ENCODE measurements at places on chromosomes 1 and 21.

GRCh38 chr21:34994766-34995631 lies 54.1 kb downstream of the RUNX1 start:
- H3K4me1 ChIP-seq, result peaks cover 6% of the 10 kb centered on the region
- DNase-seq, result no peak
- H3K27me3 ChIP-seq, result no peaks in the 10 kb centered on the region
- H3K27ac ChIP-seq, result no peak overlapping the region
- H3K4me3 ChIP-seq, result no peak overlapping the region

- H3K27me3 ChIP-seq, result no peaks in the 10 kb centered on the region
- H3K4me1 ChIP-seq, result peaks cover 7% of the 10 kb centered on the region
- no peak overlapping the region for H3K27ac ChIP-seq
- no peaks in the 10 kb centered on the region for H3K36me3 ChIP-seq
These were observed 111.6 kb upstream of the ZBTB40 start for GRCh38 chr1:22340066-22340465.

GRCh38 chr1:180141381-180141934 lies 13.2 kb upstream of the QSOX1 start:
- no peaks in the 10 kb centered on the region for H3K36me3 ChIP-seq
- H3K4me1 ChIP-seq, result peaks cover 2% of the 10 kb centered on the region
- no peak overlapping the region for H3K27ac ChIP-seq
- no peak overlapping the region for H3K4me3 ChIP-seq
- no peak for DNase-seq

GRCh38 chr1:234538062-234538731 lies 59.2 kb upstream of the TARBP1 start:
- no peak overlapping the region for H3K27ac ChIP-seq
- H3K27me3 ChIP-seq, result no peaks in the 10 kb centered on the region
- H3K4me1 ChIP-seq, result peaks cover 17% of the 10 kb centered on the region
- DNase-seq, result no peak
- no peak overlapping the region for H3K4me3 ChIP-seq
- no peaks in the 10 kb centered on the region for H3K36me3 ChIP-seq

- no peaks in the 10 kb centered on the region for H3K36me3 ChIP-seq
- no peak overlapping the region for H3K27ac ChIP-seq
- DNase-seq, result no peak
- H3K4me1 ChIP-seq, result no peaks in the 10 kb centered on the region
These were observed 20.7 kb upstream of the MFSD2A start for GRCh38 chr1:39933956-39934941.

- H3K36me3 ChIP-seq, result no peaks in the 10 kb centered on the region
- peaks cover 7% of the 10 kb centered on the region for H3K4me1 ChIP-seq
- DNase-seq, result no peak
- no peak overlapping the region for H3K27ac ChIP-seq
These were observed 14.6 kb downstream of the ADORA1 start for GRCh38 chr1:203142124-203142523.
